ENCODE measurements at places on chromosomes 5 and 9. TPM values are rescaled to one million over a fixed set of nuclear protein-coding genes. Genes with fewer than 3 reads are reported as not detected.

- no peak overlapping the region for H3K27ac ChIP-seq
- H3K27me3 ChIP-seq = no peaks in the 10 kb centered on the region
- H3K36me3 ChIP-seq = peaks cover 44% of the 10 kb centered on the region
- no peak for DNase-seq
Measured at GRCh38 chr9:132074736-132075135, 4.9 kb downstream of the MED27 start.

- no peaks in the 10 kb centered on the region for H3K36me3 ChIP-seq
- DNase-seq = no peak
- H3K27ac ChIP-seq = no peak overlapping the region
- peaks cover 8% of the 10 kb centered on the region for H3K4me1 ChIP-seq
- no peaks in the 10 kb centered on the region for H3K27me3 ChIP-seq
Measured at GRCh38 chr9:89178830-89179539, 367 bp upstream of the SHC3 start.

- no peaks in the 10 kb centered on the region for H3K27me3 ChIP-seq
Measured at GRCh38 chr5:38115318-38115827, 143.0 kb upstream of the EGFLAM start.

DNA sequence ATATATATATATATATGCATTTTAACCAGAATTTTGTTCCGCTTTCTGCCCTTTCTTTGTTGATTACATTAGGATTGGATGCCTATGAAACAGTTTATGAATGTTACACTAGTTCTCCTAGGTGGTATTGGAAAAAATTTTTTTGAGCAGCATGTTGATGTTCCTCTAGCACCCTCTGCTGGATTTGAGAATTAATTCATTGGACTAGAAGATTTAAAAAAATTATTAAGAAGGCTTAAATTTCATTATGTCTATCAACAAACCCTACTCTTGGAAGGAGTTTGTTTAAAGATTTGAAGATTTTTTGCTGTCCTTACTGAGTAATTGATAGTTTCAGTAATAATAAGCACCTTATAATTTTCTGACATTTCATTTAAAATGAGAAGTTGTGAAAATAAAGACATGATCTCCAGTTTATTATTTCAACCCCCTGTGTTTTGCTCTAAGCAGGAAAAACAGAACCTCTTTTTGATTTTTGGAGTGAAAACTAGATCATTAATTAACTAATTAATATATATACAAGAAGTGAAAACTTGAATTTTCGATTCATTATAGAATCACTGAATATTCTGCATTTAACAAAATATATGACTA is 89.6 kb downstream of the CCDC171 start:
- H3K27me3 ChIP-seq = no peaks in the 10 kb centered on the region
- no peak overlapping the region for H3K4me3 ChIP-seq
- H3K4me1 ChIP-seq = no peaks in the 10 kb centered on the region
- no peak overlapping the region for H3K27ac ChIP-seq
- DNase-seq = peak; percentile 65

DNA sequence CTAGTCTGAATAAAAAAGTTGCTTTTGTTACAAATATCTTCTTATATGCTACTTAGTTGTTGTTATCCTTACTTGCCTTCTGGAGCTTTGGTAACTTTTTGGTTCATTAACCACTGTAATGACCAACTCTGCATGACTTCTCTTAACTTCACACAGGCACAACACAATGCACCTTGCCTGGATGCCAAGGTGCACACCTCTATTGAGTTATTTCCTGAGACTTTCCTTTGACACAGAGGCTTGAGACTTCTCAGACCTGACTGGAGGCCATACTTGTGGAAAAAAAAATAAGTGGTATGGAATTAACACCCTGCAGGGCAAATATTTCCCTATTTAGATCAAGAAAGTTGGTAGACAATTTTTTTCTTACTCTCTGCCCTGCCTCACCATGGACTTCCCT is 1925.6 kb downstream of the EFNA5 start:
- no peak for DNase-seq
- no peak overlapping the region for H3K27ac ChIP-seq
- no peaks in the 10 kb centered on the region for H3K27me3 ChIP-seq
- no peaks in the 10 kb centered on the region for H3K36me3 ChIP-seq

- no peak overlapping the region for H3K4me3 ChIP-seq
- no peak for DNase-seq
- no peaks in the 10 kb centered on the region for H3K36me3 ChIP-seq
- peaks cover 12% of the 10 kb centered on the region for H3K4me1 ChIP-seq
- H3K27me3 ChIP-seq = no peaks in the 10 kb centered on the region
Measured at GRCh38 chr5:17190242-17190778, 27.1 kb upstream of the BASP1 start.

DNA sequence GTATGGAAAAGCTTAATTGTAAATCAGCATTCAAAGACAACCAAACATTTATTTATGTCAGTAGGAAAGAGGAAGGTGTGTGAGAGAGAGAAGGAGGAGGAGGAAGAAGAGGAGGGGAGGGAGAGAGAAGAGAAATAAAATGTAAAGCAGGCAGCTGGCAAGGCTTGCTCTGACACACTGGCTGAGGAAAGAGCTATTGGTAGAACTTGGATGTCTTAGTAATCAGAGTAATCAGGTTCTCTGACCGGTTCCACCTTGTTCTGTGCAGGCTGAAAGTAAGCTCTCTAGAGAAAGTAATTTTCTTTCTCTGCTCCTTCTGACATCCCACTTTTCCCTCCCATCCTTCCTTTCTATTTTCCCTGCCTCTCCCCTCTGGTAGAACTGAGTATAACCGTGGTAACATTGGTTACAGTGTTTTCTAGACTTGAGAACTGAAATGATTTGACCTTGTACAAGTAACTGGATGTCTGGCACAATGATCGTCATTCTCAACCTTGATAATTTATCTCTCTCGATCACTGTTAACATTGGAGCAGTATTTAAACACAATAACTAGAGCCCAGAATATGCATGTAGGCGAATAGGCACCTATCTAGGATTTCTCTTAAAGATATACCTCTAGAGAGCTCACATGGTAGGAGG is 33.3 kb downstream of the TLE4 start:
- H3K4me1 ChIP-seq = peaks cover 9% of the 10 kb centered on the region
- H3K27me3 ChIP-seq = no peaks in the 10 kb centered on the region
- no peak overlapping the region for H3K27ac ChIP-seq
- DNase-seq = no peak
- H3K36me3 ChIP-seq = peaks cover 51% of the 10 kb centered on the region

GRCh38 chr5:107099506-107099905 is 571.2 kb downstream of the EFNA5 start:
- H3K27me3 ChIP-seq = no peaks in the 10 kb centered on the region
- H3K36me3 ChIP-seq = no peaks in the 10 kb centered on the region
- H3K27ac ChIP-seq = no peak overlapping the region
- H3K4me1 ChIP-seq = no peaks in the 10 kb centered on the region
- DNase-seq = no peak
- no peak overlapping the region for H3K4me3 ChIP-seq

DNA sequence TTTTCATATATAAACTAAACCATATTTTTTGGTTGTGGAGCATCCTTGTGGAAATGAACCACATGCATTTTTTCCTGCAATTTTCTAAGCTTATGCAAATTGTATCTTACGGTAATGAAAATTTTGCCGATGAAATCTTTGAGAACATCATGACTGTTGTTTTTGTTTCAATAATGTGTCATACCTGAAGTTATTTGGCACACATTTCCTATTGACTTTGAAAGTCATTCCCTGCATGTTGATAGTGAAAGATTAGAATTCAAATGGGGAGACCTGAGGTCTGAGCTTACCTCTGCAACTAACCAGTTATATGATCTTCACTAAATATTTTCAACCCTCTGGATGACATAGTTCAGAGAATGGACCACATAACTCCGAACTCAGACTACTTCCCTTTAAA is 88.5 kb downstream of the PRR16 start:
- no peaks in the 10 kb centered on the region for H3K36me3 ChIP-seq
- H3K27ac ChIP-seq = no peak overlapping the region
- H3K4me3 ChIP-seq = no peak overlapping the region
- H3K4me1 ChIP-seq = no peaks in the 10 kb centered on the region

DNA sequence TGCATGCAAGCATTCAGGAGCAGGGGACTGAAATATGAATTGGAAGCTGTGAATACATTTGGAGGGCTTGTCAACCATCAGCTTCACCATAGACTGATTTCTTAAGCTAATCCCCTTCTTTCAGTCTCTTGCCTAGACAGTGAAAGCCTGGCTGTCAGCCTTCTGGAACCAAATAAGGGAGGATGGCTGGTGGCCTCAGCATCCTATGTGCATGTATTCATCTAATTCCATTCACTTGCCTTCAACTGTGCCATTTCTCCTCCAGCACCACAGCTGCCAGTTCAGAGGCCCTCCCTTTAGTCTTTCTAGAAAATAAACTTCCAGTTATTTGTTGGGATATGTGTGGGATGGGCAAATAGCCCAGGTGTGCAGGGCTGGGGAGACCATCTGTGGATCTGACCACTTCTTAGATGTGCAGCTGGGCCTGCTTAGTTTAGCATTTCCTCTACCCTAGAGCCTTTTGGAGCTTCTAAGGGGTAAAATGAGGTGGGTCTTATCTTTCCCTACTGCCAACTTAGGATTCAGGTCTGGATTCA is 62.1 kb downstream of the AOPEP start:
- H3K36me3 ChIP-seq = peaks cover 13% of the 10 kb centered on the region
- H3K27ac ChIP-seq = no peak overlapping the region
- H3K27me3 ChIP-seq = no peaks in the 10 kb centered on the region
- no peak for DNase-seq
- peaks cover 23% of the 10 kb centered on the region for H3K4me1 ChIP-seq
- no peak overlapping the region for H3K4me3 ChIP-seq

The C9 gene
- total RNA-seq = not detected

- no peak overlapping the region for H3K27ac ChIP-seq
- no peak for DNase-seq
- no peak overlapping the region for H3K4me3 ChIP-seq
Measured at GRCh38 chr5:171899792-171900191, 106.6 kb downstream of the FBXW11 start.

Measured in SJCRH30 (cell line).